ENCODE measurements at places on chromosomes 11 and 22.
A peak's percentile ranks its signal among the peaks of the same experiment; 100 is the strongest.

GRCh38 chr11:130781931-130782330, 134.3 kb downstream of the SNX19 start:
- no peak for DNase-seq

- no peak for DNase-seq
Measured at GRCh38 chr22:29348041-29348440, 32.5 kb upstream of the RASL10A start.

- DNase-seq = no peak
Measured at GRCh38 chr11:94747146-94747545, 21.0 kb upstream of the AMOTL1 start.

DNA sequence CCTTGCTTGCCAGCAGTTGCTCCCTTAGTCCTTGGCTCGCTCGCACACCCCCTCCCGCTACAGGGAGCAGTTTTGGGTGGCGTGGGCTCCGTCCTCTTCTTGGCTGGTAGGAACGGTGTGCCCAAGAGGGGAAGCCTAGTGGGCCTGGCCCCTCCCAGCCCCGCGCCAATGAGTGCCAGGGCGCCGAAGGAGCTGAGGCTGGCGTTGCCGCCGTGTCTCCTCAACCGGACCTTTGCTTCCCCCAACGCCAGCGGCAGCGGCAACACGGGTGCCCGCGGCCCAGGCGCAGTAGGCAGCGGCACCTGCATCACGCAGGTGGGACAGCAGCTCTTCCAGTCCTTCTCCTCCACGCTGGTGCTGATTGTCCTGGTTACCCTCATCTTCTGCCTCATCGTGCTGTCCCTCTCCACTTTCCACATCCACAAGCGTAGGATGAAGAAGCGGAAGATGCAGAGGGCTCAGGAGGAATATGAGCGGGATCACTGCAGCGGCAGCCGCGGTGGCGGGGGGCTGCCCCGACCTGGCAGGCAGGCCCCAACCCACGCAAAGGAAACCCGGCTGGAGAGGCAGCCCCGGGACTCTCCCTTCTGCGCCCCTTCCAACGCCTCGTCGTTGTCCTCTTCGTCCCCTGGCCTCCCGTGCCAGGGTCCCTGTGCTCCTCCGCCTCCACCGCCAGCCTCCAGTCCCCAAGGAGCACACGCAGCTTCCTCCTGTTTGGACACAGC, 1.6 kb downstream of the C11orf87 start:
- DNase-seq = no peak

GRCh38 chr11:94882931-94883330, 90.4 kb downstream of the CWC15 start:
- DNase-seq = no peak

- no peak for DNase-seq
Measured at GRCh38 chr11:65641297-65642013, 3.6 kb downstream of the SIPA1 start.

DNA sequence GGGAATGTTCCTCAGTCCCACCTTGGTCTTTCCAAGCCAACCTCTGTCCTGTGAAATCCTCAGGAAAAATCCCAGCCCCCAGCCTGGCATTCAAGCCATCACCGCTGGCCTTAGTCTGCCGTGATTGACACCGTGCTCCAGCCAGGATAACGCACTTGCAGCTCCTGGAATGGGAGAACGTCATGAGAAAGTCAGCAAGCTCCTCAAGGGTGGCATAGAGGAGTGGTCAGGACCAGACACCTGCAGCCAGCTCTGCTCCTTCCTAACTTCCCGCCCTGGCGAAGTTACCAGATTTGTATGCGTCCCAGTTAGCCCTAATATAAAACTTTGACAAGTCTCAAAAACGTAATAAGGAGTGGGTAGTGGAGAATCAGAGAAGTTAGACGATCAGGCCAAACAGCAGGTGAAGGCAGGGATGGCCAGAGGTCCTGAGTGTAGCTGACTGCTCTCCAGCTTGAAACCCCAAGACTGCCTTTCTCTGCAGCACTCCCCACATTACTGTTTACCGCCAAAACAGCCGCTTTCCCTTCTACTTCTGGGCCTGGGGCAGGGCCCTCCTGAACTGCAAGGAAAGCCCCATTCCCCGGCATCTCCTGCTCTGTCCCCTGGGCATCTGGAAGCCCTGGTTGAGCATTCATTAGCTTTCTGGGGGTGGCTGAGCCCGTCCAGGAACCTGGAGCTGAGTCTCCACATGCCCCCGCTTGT, 1.3 kb upstream of the DKK3 start:
- DNase-seq = no peak

- no peak for DNase-seq
Measured at GRCh38 chr22:50320671-50321325, 6.0 kb downstream of the DENND6B start.

DNA sequence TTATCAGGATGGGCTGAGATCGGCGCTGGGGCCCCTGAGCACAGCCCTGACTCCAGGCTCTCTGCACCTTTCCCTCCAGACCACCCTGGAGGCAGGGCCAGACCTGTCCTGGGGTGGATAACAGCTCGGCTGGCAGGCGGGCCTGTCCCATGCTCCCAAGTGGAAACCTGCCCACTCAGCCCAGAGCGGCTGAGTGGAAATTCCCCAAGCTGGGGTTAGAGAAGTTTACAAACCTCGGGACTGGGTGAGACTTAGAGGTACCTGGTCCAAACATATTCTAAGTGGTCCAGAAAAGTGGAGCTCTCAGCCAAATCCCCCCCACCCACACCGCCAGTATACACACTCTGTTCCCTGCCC, 4.8 kb upstream of the FXYD2 start:
- DNase-seq = peak; percentile 50

GRCh38 chr22:40414838-40415505, 44.6 kb downstream of the SGSM3 start:
- no peak for DNase-seq

- peak; percentile 87 for DNase-seq
Measured at GRCh38 chr22:23591201-23591791, 11.2 kb upstream of the IGLL1 start.

- DNase-seq = no peak
Measured at GRCh38 chr11:129828301-129828836, 12.7 kb downstream of the TMEM45B start.

GRCh38 chr11:35968386-35969088, 24.7 kb downstream of the LDLRAD3 start:
- no peak for DNase-seq

GRCh38 chr22:23216461-23217170, 36.3 kb downstream of the BCR start:
- no peak for DNase-seq

- no peak for DNase-seq
Measured at GRCh38 chr22:20099099-20099711, 16.7 kb upstream of the RANBP1 start.

GRCh38 chr22:47125603-47126002, 363.2 kb downstream of the TBC1D22A start:
- no peak for DNase-seq

DNA sequence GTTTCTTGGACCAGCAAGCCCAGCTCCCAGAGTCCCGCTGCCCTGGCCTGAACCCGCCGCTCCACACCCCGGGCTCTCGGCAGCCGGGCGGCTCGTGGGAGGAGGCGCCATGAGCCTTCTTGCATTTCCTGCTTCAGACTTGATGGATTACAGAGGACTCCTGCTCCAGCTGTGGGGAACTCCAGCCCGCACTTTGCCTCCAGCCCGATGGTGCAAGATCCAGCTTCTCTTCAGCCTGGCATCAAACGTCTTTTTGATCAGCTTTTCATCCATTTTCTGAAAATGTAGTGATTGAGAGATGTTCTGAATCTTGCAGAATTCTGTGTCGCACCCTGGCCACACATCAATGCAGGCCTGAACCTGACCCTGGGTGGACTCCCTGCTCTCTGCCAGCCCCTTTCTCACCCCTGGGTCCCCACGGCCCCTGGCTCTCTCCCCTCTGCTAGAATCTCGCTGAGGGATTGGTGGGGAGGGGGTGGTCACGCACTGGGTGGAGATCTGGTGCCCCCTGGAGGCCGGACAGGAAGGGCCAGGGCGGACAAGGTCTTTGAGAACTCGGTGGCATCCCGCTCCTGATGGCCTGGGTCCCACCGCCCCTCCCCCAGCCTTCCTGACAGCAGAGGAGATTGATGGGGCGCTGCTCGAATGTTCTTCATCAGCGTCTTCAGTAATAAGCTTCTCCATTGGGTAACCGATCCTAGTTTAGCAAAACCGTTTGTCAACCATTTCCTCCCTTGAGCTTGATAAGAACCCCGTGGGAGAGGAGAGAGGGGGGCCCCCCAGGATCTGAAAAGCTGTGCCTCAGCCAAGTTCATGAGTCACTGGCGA, 12.1 kb upstream of the NFAM1 start:
- DNase-seq = peak; percentile 88

GRCh38 chr22:44224166-44224565, 43.4 kb downstream of the PARVG start:
- no peak for DNase-seq

DNA sequence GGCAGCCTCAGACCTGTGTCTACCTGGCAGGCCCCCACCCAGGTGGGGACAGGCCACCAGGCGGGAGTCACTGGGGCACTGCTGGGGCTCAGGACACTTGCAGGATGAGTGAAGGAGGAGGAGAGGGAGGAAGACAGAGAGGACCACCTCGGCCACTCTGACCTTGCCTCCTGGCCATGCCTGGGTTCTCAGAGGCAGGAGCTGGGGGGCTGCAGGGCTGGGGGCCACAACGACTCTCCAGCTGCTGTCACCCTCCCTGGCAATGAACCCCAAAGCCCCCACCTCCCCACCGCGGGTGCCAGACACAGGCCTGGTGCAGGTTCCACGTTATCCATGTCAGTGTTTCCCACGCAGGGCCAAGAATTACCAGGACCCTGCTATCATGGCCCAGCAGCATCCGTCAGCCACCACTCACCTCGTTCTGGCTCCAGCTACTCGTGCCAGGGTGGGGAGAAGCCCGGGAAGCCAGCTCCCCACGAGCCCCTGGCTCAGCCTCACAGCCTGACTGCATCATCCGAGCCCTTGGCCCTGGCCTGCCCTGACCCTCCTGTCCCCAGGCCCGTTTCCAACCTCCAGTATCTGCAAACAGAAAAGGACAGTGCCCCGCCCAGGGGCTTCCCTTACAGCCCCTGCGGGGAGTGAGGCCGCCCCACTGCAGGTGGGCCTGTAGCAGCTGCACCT, 62.4 kb downstream of the BRD1 start:
- DNase-seq = peak; percentile 46

DNA sequence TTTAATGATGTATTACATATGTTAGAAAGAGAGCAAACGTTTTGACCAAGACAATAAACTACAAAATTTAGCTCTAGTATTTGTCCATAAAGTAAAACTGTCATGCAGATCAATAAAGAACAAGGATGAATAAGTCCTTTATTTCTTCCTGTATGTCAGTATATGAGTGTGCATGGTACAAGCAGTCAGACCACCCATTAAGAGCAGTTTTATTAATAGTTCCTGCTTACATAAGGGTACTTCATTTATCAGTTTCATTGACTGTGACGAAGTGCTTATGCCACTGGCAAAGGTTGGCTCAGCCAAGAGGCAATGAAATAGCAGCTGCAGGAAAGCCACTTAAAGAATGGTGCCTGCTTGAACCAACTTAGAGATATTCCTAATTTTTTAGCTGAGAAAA, 913.0 kb upstream of the CNTN5 start:
- DNase-seq = no peak

GRCh38 chr11:109071712-109072524, 350.1 kb upstream of the C11orf87 start:
- no peak for DNase-seq

DNA sequence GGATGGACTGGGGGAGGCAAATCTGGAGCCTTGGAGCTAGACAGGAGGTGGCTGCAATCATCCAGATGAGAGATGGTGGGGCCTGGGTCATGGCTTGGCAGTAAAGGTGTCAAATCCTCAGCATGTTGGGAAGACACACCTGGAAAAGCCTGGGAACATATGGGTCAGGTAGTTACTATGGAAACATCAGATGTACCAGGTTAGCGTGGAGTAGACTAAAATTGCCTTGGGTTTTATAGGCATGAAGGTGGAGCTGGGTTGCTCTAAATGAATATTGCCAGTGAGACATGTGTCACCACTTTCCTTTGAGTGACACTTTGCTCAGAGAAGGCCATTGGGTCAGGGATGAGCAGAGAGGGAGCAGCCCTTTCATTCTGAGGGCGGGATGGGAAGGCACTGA, 473.7 kb downstream of the TBC1D22A start:
- DNase-seq = no peak

- DNase-seq = no peak
Measured at GRCh38 chr22:34897126-34897525, 168.8 kb upstream of the ISX start.

- DNase-seq = no peak
Measured at GRCh38 chr22:25365491-25366261, 146.2 kb downstream of the CRYBB2 start.

DNA sequence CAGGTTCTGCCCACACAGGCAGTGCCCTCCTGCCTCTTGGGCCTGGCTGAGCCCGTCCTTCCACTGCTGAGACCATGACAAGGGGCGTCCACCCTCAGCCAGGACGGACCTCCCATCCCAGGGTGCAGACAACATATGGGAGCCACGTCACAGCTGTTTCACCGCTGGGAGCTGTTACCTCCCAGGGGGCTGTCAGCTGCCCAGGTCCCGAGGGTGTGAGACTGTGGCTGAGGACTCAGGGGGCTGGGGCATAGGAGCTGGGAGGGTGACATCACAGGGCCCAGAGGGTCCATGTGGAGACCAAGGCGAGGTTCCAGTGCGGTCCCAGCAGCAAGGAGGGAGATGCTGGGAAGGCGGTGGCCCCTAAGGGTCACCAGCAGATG, 17.9 kb upstream of the CTSD start:
- DNase-seq = no peak

GRCh38 chr11:3735827-3736226, 61.5 kb downstream of the NUP98 start:
- DNase-seq = no peak

- DNase-seq = peak; percentile 29
Measured at GRCh38 chr11:62012451-62012831, 45.0 kb upstream of the FTH1 start.

- no peak for DNase-seq
Measured at GRCh38 chr11:2975594-2975993, 16.5 kb downstream of the NAP1L4 start.

DNA sequence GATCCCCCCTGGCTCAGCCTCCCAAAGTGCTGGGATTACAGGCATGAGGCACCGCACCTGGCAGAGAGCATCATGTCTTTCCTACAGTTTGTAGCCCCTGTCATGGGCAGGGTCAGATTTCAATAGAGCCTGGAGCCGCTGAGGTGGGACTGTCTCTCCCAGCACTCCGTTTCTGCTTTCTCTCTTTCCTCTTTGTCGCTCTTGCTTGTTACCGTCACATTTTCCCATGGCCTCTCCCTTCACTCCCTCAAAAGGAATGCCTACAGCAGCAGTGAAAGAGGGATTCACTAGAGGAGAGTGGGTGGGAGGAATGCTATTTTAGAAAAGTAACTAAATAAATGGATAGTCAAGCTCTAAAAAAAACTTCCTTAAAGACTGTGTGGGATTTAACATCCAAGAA, 136.7 kb upstream of the TTC12 start:
- no peak for DNase-seq

- no peak for DNase-seq
Measured at GRCh38 chr22:39662686-39663052, 92.1 kb downstream of the CACNA1I start.

Data from activated CD8-positive, alpha-beta memory T cell treated with anti-CD3 and anti-CD28 coated beads, Interleukin-2, amount 50 U/mL, for 48 hours (primary cell).